ENCODE measurements at places on chromosomes 13 and 19. TPM values are rescaled to one million over a fixed set of nuclear protein-coding genes. Genes with fewer than 3 reads are reported as not detected.

PGLYRP1 gene
- total RNA-seq = 13.9 TPM

KIR2DL3 gene
- not detected for total RNA-seq

NCAN gene
- total RNA-seq = not detected

GRCh38 chr13:103952183-103952582 lies 886.0 kb upstream of the SLC10A2 start:
- no peaks in the 10 kb centered on the region for H3K36me3 ChIP-seq
- H3K4me1 ChIP-seq = no peaks in the 10 kb centered on the region
- H3K27me3 ChIP-seq = no peaks in the 10 kb centered on the region
- H3K27ac ChIP-seq = no peak overlapping the region
- no peak overlapping the region for H3K4me3 ChIP-seq

- no peak for DNase-seq
- H3K27ac ChIP-seq = no peak overlapping the region
Measured at GRCh38 chr19:51594774-51595109, 23.7 kb downstream of the ZNF175 start.

DNA sequence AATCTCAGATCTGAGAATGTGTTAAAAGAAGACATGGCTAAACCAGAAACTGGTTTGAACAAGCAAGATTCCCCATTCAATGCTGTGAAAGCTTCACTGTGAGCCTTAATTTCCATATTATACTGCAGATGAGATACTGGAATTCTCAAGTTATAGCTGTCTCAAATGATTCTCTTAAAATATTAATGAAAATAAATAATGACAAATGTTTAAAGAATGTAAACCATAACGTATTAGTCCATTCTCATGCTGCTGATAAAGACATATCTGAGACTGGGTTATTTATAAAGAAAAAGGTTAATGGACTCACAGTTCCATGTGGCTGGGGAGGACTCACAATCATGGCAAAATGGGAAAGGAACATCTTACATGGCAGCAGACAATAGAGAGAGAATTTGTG lies 667.8 kb downstream of the SLITRK1 start:
- H3K4me3 ChIP-seq = no peak overlapping the region
- no peaks in the 10 kb centered on the region for H3K36me3 ChIP-seq
- no peaks in the 10 kb centered on the region for H3K27me3 ChIP-seq
- no peak overlapping the region for H3K27ac ChIP-seq
- H3K4me1 ChIP-seq = no peaks in the 10 kb centered on the region

DNA sequence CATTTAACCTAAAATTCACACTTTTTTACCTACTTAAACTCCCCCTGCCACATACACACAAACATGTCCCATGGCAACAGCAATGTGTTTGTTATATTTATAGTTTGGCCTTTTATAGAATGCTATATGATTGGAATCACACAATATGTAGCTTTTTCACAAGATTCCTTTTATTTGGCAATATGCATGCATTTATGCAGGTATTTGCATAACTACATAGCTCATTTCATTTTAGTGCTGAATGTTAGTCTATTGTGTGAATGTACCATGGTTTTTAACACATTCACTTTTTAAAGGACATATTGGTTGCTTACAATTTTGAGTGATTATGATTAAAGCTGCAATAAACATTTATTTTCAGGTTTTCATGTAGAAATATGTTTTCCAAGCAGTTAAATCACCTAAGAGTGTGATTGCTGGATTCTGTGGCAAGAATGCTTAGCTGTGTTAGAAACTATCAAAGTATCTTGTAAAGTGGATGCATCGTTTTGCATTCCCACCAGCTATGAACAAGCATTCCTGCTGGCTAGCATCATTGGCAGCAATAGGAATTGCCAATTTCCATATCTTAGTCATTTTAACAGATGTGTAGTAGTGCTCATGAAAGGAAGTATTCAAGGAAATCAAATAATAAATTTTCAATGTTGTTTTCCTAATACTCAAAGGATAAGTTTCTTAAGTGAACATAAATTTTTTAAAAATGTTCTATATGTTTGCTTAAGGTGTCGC lies 557.0 kb downstream of the SLITRK1 start:
- no peaks in the 10 kb centered on the region for H3K27me3 ChIP-seq
- H3K4me1 ChIP-seq = no peaks in the 10 kb centered on the region
- H3K4me3 ChIP-seq = no peak overlapping the region
- no peaks in the 10 kb centered on the region for H3K36me3 ChIP-seq
- H3K27ac ChIP-seq = no peak overlapping the region

DNA sequence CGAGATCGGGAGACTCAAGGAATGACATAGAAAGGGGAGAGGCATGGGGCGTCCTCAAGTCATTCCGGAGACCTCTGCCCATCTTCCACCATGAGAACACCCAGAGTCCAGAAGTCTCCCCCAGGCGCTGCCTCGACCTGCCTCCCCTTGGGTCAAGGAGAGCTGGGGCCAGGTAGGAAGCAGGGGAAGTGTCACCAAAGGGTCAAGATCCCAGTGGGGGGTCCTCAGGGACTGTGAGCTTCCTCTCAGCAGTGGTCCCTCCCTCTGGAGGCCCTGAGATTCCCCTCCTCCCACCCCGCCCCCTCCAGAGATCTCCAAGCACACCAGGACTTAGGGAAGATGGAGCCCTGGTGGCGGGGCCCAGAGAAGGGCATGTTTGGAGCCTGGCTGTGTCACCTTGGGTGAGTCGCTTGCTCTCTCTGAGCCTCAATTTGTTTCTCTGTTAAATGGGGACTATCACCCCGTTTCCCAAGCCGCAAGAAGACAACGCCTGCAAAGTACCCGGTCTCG lies 919 bp downstream of the DACT3 start:
- peaks cover 5% of the 10 kb centered on the region for H3K27me3 ChIP-seq
- H3K36me3 ChIP-seq = no peaks in the 10 kb centered on the region
- no peak overlapping the region for H3K4me3 ChIP-seq
- no peak for DNase-seq
- peak overlapping the region; percentile 43 for H3K27ac ChIP-seq

ADAMTS10 gene
- total RNA-seq = 10.1 TPM

DNA sequence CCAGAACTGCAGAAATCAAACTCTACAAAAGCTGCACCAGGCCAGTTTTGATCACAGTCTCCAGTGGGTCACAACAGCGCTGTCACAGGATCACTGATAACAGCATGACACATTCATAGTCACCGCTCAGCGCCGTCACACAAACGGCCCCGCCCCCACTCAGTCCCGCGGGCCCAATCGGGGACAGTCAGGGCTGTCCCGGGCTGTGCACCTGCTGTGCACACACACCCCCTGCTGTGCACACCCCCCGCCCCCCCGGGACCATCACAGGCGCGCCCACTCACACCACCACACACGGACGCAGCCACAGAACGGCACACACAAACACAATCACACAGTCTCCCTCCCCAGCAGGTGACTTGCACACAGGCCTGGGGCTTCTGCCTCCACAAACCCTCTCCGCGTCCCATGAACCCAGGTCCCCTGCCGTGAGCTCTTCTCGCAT lies 435 bp upstream of the ZNF382 start:
- H3K36me3 ChIP-seq = no peaks in the 10 kb centered on the region
- H3K4me3 ChIP-seq = peak overlapping the region; percentile 63
- peak; percentile 82 for DNase-seq
- H3K27me3 ChIP-seq = no peaks in the 10 kb centered on the region
- H3K27ac ChIP-seq = peak overlapping the region; percentile 51

- H3K4me1 ChIP-seq = no peaks in the 10 kb centered on the region
- H3K36me3 ChIP-seq = no peaks in the 10 kb centered on the region
- DNase-seq = no peak
Measured at GRCh38 chr19:40633207-40633606, 32.0 kb downstream of the LTBP4 start.
